ENCODE measurements at places on chromosomes 12 and 14.

DNA sequence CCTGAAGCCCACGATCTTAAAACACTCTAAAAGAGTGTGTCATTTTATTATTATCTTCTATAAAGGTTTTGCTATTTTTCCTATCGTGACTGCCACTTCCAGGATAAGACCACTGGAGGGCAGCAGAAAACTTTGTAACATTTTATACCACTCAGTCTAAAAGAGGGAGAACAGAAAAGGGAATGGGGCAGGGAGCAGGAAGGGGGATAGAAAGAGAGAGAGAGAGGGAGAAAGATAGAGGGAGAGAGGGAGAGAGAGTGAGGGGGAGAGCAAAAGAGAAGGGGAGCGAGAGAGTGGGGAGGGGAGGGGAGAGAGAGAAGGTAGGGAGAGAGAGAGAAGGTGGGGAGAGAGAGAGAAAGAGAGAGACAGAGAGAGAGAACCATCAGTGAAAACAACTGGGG lies 2.0 kb upstream of the ART4 start:
- DNase-seq, result peak; percentile 88

DNA sequence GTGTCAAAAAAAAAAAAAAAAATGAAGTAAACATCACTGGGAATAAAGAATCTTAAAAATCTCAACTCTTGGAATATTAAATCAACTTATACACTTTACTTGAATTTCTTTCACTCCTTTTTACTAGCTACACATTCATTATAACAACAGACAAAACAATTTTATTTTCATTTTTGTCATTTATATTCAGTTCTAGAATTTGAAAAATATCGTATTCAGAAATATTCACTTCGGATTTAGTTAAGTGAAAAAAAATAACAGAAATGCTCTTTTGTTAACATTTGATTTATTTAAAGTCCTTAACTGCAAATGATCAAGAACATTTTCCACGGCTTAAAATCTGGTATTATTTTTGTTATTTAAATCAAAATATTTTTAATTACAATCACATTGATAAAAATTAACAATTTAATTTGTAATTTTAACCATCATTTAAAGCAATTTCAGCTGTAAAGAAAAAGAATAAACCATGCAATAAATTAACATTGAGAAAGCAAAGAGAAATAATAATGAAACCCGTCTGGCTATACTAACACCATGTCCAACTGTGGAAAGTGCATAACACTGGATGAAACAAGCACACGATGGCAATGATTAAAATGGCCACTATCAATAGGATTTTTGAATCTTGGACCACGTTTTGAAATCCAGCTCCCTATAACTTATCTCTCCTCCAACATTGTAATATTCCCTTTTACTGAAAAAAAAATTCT lies 5.2 kb downstream of the FOXA1 start:
- DNase-seq, result no peak

GRCh38 chr14:63192085-63192484 lies 12.2 kb upstream of the RHOJ start:
- DNase-seq, result no peak

DNA sequence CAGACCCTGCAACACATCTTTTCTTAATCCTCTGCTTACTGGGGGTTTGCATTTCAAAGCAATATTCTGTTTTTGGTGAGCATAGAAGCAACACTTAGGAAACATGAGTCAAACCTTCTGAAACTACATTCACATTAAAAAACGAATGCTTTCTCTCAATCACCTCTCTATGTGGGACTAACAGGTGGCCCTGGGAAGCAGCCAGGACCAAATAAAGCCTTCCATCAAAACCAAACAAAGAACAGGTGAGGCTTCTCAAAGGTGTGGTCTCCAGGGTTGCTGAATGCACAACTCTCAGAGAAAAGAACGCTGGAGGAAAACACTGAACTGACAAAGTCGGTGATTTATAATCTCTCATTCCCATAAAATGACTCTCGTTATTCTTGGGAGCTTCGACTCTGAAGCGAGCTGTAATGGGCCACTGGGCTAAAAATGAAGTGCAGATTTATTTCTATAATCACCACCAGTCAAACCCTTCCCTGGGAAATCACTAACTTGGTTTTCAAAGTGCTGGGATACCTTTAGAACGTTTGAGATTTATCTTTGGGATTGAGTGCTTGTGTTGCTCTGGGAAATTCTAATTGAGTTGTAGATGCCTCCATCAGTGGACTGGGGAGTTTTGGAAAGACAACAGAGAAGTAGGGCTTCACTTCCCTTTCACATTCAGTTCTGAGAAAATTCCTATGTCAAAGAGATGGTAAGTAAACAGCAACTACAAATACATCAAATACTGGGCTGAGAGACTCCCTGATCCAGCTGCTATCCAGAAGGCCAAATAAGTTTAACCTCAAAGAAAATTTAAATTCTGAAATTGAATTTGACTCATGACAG lies 262.0 kb upstream of the TMPO start:
- no peak for DNase-seq

GRCh38 chr12:27336282-27336653 lies 3.6 kb downstream of the BMAL2 start:
- no peak for DNase-seq

- DNase-seq, result no peak
Observed at GRCh38 chr14:103196716-103197115, 73.5 kb downstream of the TNFAIP2 start.

- peak; percentile 85 for DNase-seq
Observed at GRCh38 chr12:120252071-120252906, 13.2 kb downstream of the PXN start.

Data from hematopoietic multipotent progenitor cell treated with erythropoietin and hydrocortisone succinate and interleukin-3 and kit ligand, for 6 days (in vitro differentiated cells).